ENCODE measurements at places on chromosomes 5 and 9.

DNA sequence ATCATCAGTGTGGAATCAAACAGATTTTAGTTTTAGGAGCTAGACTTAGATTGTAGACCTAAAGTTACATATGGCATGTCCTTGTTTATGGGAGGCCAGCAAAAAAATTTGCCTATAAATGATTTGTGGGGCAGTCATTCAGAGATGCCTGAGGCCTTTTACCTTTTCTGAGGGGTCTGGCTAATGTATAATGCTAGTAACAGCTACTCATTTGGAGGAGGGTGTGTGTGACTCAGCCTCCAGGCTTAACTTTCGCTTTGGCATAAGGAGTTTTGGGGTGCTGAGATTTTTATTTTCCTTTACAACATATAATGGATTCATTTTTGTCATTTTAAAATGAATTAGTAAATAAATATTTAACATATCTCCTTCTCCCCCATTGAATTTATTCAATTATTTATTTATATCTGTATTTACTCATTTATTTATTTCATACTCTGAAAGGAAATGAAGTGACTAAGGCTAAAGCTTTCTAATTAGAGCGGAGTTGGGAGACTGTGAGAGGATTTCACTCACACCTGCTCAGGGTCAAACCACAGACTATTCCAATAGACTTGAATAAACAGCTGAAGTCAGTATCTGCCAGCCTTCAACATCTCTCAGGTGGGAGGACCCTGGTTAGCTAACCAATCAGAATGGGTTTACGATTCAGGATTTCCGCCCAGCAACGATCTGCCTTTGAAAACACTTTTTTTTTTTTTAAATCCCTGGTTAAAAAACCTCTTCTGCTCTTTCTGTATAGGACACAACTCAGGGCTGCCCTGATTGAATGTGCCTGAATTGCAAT, 487.5 kb upstream of the SGCD start:
- DNase-seq, result no peak

GRCh38 chr9:134099123-134099761, 31.4 kb upstream of the BRD3 start:
- no peak for DNase-seq

DNA sequence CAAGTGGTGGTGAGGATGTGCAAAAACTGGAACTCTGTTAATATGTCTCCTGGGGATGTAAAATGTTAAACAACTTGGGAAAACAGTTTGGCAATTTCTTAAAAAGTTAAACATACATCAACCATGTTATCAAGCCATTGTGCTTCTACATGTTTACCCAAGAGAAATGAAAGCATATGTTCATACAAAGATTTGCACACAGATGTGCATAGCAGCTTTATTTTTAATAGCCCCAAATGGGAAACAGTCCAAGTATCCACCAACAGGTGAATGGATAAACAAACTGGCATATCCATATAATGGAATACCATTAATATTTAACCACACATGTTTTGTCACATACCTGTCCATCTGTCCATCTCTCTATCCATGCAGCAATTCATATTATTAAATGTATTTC, 6.2 kb downstream of the VPS13A start:
- DNase-seq, result no peak

DNA sequence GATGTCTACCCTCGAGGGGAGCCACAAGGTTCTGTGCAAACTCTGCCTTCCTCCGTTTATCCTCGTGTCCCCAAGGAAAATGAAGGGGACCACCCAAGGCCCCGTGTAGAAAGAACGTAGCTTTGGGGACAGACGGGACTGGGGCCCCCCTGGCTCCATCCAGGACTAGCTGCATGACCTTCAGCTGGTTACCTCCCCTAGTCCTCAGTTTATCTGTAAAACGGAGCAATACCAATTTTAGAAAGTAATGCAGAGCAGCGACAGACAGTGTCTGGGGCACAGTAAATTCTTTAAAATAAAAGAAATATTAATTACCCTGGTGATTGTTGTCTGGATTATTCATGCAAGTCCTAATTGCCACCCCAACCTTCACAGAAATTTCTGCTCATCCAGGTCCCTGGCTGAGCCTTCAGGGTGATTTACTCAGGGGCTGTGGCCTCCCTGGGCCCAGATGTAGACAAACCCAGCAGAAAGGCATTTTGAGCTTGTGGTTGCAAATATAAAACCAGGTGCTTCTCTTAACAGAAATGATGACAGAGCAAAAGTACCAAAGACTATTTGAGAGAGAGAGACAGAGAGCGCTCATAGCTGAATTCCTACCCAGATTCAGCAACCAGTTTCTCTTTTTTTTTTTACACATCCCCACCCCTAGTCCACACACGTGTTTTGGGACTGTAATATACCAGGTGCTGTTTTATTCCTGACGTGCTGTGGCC, 155.1 kb upstream of the SMIM23 start:
- DNase-seq, result no peak

DNA sequence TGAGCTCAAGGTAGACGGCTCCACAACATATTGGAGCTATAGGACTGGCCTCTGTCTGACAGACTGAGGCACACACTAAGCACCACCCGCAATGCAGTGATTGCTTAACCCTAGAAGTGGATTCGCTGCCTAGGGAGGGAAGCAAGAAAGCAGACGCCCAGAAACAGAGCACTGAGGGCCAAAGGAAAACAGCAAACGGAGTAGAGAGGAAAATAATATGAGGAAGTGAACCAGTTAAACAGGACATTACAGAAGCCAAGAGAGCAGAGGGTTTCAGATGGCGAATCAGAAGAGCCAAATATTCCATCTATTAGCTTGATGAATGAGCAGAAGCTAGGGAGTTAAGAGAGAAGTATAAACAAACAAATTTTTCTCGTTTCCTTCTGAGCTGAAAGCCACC, 139.2 kb upstream of the LHFPL2 start:
- no peak for DNase-seq

- DNase-seq, result no peak
Observed at GRCh38 chr5:93658044-93658443, 75.0 kb downstream of the NR2F1 start.

DNA sequence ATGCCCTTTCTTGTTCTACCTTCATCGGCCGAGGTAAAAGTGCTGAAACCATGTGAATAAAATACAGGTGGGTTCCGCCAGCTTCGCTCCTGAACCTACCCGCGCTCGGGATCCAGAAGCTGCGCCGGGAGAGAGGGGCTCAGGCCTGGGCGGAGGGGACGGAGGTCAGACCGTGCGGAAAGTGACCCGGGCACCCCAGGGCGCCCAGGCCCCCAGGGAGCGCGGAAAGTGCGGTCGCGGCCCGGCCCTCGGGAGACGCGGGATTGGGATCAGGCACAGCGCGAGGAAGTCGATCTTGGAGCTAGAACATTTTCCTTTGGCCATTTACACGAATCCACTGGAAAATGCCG, 329 bp downstream of the SYK start:
- DNase-seq, result no peak

DNA sequence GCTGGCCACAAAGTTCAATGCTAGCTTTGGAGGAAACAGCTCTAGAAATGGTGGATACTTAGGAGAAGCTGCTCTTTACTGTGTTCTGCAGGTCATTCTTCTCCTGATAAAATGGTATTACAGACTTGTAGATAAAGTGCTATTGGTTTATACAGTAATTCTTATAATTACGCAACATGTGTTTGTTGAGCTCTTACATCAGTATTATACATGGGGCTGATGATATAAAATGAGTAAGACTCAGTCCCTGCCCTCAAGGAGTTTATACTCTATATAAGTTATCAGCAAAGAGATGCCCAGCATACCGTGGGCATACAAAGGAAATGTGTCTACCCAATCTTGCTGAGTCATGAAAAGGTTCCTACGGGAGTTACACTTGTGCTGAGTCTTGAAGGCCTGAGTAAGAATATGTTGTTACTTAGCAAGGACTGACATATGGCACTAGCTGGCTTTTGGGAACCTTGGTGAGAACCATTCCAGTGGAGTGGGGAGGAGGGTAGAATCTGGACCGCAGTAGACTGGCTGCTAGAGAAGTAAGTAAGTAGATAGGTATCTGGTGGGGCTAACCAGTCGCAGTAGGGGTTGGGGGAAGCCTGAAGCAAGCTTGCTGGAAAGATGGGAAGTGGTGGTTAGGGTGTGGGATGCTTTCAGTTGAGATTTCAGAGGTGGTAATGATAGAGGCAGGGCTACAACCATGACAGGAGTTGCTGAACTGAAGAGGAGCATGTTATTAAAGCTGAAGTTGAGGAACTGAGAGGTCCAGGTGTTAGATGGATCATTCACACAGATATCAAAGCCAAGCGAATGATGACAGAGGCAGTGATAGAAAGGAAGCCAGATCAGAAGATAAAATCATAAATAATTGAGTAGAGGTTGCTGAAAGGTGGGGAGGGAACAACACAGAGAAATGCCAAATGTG, 11.1 kb upstream of the TTC23L start:
- DNase-seq, result no peak

GRCh38 chr5:17187011-17187785, 30.2 kb upstream of the BASP1 start:
- DNase-seq, result no peak

GRCh38 chr5:78320401-78320800, 25.9 kb upstream of the AP3B1 start:
- DNase-seq, result no peak

DNA sequence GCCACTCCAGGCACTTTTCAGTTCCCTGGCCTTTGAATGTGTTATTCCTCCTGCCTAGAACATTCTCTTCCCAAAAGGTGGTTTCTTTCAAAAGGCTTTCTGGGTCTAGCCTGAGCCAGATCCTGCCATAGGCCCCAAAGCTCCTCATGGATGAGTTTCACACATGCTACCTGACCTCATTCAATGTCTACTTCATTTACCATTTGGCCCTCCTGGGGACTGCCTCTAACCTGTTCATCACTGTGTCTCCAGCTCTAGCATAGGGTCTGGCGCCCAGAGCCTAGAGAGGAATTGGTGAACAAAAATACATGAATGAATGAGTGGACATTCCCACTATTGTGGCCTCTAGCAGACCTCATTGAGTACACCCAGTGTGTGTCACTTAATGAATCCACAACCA, 5.4 kb upstream of the P4HA2 start:
- DNase-seq, result no peak

GRCh38 chr9:101094686-101095085, 66.2 kb downstream of the PLPPR1 start:
- no peak for DNase-seq

- no peak for DNase-seq
Observed at GRCh38 chr9:133991964-133992779, at the start of gene VAV2. VAV2 (minus strand) TSS chr9:133992324; CDS start chr9:133992278, 46 bp downstream.

- no peak for DNase-seq
Observed at GRCh38 chr9:72334658-72335337, 30.2 kb downstream of the ZFAND5 start.

GRCh38 chr9:113511856-113512761, 48.6 kb downstream of the RGS3 start:
- no peak for DNase-seq

DNA sequence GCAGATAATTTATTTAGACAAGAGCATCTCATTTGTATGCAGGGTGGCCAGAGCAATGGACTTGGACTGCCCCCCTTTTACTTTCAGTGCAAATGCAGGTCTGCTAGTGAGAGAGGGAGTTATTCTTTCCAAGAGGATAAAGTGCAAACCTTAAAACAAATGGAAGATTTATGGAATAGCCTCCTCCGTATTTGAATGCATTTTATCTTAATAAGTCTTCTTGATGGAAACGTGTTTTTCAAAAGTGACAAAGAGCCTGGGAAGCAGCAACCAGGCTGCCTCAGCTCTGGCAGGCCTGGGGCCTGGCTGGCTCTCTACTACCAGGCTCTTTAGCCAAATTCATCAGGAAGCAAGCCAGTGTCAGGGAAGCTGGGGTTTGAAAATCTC, 6.8 kb downstream of the NR2F1 start:
- peak; percentile 78 for DNase-seq

DNA sequence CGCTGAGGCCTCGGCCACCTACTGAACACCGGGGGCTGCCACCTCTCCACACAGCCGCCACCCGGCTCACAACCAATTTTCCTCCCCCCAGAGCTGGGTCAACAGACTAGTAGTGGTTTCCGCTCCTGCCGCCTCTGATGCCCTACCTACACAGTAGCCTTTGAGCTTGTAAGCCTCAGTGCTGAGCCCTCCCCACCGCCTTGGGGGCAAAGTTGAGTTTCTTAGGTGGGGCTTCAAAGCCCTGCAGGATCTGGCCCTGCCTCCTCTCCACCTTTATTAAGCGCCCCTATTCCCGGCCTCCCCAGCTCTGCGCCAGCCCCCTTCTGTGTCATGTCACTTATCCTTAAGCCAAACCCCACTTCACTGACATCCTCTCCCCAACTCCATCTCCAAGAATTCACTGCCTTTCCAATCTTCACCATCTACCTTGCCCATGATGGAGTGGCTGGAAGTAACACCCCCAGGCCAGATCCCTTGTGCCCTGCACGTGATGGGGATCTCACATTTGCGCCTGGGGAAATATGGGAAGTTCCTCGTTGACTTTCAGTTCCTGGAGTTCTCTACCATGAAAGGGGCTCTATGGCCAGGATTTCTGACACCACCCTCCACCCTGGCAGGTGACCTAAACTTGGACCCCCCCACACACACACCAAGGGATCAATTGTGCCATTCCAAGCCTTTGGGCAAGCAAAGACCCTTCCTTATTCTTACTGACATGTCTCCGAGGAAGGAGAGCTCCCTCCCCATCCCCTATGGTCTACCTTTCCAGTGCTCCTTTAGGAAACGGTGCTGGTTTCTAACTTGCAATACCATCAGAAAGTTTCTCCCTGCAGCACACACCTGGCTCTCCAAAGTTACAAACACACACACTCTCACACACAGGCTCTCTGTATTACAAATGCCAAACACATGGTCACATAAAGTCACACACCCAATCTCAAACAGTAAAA, 2.7 kb upstream of the CNTFR start:
- DNase-seq, result no peak

DNA sequence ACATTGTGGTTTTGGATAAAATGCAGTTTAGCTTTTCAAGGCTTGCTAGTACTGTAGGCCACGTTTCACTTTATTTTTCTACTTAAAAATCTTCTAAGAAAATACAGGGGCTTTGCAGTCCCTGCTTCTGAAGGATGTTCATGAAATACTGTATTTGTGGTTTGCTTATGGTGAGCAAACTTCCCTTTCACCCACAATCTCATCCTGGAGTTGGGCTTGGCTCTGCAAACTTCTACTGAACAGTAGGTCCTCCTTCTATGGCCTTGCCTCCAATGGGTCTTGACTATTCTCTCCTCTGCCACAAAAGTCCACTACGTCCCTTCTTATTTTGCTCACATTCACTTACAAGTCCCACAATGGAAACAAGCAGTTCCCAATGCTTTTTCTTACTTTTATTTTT, 502.7 kb upstream of the KLF4 start:
- DNase-seq, result no peak

GRCh38 chr5:173735184-173735583, 118.7 kb upstream of the BOD1 start:
- DNase-seq, result no peak

All from cerebellar nuclear complex (tissue), 1 donor.